GM12864 (cell line): ENCODE measurements at places on chromosomes 11 and 22.
A peak's percentile ranks its signal among the peaks of the same experiment; 100 is the strongest.

DNA sequence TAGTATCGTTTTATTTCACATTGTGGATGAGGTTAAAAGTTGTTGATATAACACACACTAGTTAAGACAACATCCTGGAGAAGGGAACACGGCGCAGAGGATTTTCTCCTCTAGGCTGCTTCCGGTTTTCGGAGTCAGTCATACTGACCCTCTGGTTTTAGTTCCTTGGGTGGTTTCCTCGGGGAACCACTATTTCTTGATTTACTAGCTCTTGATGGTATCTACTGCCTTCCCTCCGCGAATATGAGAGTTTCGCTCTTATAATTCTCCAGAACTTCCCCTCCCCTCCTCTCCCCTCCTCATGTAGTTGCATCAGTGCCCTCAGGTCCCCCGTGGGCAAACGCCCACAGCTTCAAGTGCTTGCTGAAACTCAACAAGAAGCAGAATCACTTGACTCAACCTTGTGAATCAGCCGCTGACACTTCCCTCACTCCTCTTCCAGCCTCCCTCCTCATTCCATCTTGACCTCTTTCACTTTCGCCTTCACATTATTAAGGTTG is 15.9 kb upstream of the APOBEC3A start:
- DNase-seq: peak; percentile 83

DNA sequence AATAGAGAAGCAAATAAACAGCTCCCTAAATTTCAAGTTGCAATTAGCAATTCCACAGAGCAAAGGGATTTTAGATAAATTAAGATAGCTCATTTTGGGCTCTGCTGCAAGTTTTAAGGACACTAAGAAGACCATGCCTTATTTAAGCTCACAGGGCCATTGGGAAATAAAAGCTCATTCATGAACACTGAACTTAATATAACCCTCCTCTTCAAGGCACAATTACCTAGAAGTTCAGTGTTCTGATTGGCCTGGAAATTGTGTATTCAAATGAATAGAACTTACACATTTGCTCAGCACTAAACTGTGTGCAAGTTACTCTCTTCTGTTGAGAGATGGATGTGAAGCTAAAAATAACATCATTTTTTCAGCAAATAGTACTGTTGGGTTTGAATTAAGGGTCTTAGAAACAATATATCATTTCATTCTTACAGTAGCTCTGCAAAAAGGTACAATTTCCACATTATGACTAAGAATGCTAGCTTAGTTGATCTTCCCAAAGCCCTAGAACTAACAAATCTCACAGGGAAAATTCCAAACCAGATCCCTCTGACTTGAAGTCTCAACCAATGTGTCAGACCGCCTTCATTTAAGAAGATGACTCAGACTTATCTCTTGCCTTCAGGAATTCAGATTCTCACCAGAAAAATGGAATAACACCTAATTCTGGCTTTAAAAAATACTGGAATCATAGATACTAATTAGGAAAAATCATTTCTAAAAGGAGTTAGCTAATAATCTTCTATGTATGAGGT is 87.4 kb upstream of the LRRC55 start:
- no peak for DNase-seq

DNA sequence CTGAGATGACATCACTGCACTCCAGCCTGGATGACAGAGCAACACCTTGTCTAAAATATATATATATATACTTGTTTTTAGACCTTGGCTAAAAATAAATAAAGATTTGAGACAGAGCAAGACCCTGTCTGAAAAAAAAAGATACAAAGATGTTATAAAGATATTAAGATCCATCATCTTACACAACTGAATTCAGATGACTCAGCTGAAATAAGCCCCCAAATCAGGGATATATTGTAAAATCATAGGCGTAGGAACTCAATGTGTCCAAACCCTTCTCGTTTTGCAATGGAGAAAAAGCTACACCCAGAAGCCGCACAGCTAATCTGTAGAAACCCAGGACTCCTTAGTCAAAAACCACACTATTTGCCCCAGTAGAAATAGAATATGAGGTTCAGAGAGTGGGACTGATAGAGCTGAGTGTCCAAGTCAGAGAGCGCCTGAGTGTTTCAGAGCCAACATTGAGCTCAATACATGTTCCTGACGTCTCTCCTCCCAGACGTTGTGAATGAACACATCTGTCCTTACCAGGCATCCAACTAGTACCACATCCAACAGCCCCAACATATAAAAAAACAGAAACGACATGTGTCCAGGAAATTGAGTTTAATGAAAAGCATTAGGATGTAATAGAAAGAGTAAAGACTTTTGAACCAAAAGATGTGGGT is 207.9 kb upstream of the BLID start:
- DNase-seq: no peak

DNA sequence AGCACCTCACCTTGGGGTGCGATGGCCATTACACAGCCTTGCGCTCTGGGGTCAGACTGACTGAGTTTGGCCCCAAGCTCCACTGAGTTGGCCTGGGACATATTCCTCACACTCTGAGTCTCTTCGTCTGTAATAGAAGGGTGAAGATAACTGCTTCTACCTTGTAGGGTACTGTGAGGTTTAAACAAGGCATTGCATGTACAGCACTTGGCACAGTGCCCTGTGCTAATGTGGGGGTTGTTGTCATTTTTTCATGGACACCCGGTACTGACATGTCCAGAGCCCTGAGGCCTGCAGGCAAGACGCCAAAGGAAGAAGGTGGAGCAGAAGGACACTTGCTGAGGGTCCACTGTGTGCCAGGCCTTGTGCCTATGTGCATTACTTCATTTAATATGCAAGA is 50.7 kb downstream of the OTOG start:
- DNase-seq: no peak

GRCh38 chr11:47337229-47337924 is 15.1 kb downstream of the MYBPC3 start:
- no peak for DNase-seq

DNA sequence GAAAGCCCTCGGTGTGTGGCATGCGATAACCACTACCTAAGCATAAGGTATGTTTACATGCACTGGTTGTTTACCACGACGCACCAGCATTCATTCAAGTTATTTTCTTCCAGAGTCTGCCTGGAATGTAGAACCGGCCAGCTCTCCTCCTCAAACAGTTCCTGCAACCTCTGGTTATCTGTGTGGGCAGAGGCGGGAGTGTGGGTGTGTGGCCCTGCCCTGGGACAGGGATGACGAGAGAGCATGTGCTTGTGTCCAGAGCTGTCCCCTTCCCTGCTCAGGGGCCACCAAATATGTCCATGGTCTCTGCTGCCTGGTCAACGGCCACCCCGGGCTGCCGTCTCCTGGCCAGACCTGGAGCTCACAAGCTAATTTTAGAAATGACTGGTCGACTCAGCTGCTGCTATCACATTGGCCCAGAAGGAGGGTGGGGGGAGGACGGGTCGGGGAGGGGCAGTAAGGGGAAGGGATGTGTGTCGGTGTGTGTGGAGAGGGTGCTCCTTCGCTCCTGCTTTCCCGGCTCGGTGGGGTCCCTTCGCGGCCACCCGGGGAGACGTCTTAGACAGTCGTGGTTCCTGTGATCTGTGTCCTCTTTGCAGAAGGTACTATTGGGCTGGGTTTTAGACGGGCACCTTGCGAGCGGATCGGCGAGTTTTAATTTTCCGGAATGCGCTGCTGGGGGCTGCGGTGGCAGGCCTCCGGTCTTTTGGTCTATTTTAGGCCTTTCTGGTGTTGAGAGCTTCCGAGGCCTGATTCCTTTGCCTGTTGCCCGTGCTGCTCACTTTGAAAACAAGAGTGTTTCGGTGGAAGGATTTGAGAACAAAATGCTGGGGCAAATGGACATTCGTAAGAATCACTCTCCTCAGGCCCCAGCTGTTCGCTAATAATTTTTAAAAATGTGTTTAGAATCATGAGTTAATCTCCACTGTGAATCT is at the start of gene MYO18B:
MYO18B (plus strand) TSS at position 497 of the 935 bp plus-strand sequence. CDS start 18,905 bp downstream, outside the sequence.
- DNase-seq: no peak

GRCh38 chr11:58674609-58675008 is 52.1 kb downstream of the CNTF start:
- DNase-seq: no peak

GRCh38 chr11:45921561-45922424 is 663 bp upstream of the LARGE2 start:
- no peak for DNase-seq

DNA sequence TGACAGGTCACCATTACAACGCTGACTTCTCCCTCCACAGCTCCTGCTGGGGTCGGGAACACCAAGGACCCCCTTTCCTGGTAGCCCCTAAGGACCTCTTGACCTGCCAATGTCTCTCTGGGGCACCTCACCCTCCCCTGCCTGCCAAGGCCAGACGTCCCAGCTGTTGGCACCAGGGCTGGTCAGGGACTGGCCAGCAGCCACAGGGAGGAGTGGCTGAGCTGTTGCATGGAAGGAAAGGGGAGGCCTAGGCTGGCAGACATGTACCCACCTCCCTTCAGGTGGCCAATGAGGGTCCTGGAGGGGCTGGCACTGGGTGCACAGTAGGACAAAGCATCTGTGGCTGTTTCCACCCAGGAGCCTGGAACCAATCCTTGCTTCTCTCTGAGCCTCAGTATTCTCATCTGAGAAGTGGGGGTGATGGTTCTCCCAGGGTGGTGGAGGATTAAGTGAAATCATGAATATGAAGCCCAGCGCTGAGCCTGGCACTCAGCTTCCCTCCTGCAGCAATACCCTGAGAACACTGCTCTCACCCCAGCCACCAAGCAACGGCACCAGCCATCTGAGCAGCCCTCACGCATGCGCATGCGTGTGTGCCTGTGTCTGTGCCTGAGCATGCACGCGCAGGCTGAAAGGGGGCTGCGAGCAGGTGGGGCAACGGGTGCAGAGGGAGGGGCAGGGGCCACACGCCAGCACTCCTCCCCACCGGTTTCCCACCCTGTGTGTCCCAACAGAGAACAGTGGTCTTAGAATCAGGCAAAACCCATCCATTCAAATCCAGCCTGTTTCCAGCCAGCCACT is 5.9 kb downstream of the KCNJ4 start:
- DNase-seq: no peak

DNA sequence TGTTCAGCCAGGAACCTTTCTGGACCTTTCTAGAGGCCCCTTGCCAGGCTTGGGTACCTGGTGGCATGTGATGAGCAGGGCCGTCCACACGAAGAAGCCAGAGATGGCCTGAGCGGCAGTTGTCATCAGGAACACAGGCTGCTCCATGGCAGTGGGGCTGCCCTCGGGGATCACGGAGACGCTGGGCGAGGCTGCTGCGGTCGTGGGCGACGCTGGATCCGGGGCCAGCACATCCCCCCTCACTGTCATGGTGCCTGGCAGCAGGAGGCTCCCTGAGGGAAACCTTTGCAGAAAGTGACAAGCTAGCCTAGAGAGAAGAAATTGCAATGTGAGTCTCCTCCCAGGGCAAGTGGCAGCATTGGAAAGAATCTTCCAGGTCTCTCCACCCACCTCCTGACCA is 25.1 kb downstream of the TMEM184B start:
- DNase-seq: no peak

- DNase-seq: no peak
Observed at GRCh38 chr11:118047749-118048148, 29.1 kb upstream of the TMPRSS4 start.

DNA sequence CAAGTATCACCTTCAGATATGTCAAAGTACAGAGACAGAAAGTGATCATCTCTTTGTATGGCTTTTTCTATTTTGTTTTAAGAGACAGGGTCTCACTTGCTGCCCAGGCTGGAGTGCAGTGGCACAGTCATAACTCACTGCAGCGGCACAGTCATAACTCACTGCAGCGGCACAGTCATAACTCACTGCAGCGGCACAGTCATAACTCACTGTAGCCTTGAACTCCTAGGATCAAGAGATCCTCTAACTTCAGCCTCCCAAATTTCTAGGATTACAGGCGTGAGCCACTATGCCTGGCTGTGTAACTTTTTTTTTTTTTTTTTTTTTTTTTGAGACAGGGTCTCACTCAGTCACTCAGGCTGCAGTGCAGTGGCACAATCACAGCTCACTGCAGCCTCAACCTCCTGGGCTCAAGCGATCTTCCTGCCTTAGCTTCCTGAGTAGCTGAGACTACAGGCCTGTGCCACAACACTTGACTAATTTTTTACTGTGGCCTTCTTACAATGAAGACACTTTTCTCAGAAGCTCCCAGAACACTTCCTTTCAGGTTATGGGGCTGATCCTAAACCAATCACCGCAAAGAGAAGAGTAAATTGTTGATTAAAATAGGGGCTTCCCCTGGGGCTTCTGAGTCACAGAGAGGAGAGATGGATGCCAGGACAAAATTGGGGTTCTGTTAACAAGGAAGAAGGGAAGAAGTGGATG is 9.0 kb upstream of the HIKESHI start:
- DNase-seq: no peak

- DNase-seq: no peak
Observed at GRCh38 chr11:39365809-39366436, 2093.5 kb downstream of the LRRC4C start.

GRCh38 chr11:124791626-124792341 is 8.4 kb downstream of the MSANTD2 start:
- no peak for DNase-seq

GRCh38 chr11:63915961-63916836 is 765 bp downstream of the RCOR2 start:
- DNase-seq: no peak

- DNase-seq: no peak
Observed at GRCh38 chr11:62048100-62048499, 75.7 kb upstream of the INCENP start.

DNA sequence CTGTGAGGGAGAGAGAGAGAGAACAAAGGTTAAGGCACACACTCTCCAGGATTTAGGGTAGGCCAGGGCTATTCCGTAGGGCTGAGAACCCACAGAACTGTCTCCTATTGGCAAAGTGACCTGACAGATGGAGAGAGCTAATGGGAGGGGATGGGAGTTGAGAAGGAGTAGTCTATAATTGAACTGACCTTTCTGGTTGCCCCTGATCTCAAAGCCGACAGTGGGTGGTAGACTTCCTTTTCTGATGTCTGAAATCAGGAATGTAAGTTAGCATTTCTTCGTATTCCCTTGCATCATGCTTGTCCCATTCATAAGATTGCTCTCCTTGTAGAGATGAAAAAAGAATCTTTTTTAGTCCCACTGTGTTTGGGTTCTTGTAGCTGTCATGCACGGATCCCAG is 210.1 kb downstream of the NTM start:
- no peak for DNase-seq

- DNase-seq: no peak
Observed at GRCh38 chr11:108873310-108873709, 208.4 kb downstream of the DDX10 start.

GRCh38 chr22:44448271-44448830 is 49.7 kb downstream of the RTL6 start:
- DNase-seq: no peak

DNA sequence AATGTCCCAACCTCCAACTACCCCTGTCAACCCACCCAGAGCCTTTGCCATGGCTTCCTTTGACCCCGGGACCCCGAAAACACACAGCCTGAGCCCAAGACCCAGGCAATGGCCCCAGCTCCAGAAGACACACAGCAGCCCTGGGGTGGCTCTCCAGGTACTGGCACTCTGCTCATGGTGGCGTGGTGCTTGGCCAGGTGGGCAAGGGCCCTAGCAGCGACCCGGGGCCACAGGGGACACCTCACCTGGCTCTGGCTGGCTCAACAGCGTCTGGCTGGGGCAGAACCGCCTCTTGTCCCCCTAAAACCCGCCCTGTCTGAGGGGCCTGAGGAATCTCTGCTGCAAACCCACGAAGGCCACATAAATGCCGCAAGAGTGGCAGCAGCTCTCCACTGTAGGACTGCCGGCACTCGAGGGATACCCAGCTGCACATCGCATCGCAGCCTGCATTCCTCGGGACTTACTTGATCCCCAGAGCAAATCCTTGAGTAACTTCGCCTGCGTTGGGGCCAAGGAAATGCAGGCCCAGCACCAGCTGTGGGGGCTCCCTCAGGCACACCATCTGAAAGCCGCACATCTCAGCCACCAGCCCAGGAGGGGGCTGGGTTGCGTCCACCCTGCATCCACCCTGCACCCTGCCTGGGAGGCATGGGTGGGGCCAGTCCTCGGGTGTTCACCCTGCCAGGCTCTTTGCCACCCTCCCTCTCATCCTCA is 23.1 kb upstream of the GNB1L start:
- DNase-seq: no peak
